Smooth muscle cell of bladder (primary cell): ENCODE measurements at places on chromosomes 5 and 9. TPM values are rescaled to one million over a fixed set of nuclear protein-coding genes. Genes with fewer than 3 reads are reported as not detected.

CCDC152 gene
- total RNA-seq: 1.1 and 1.6 TPM in 2 replicates

NEUROG1 gene
- total RNA-seq: not detected in 2 replicates

PAEP gene
- total RNA-seq: not detected in 2 replicates

LECT2 gene
- total RNA-seq: not detected in 2 replicates

SDHA gene
- total RNA-seq: 128 and 130 TPM in 2 replicates

PGM5 gene
- total RNA-seq: 4.5 and 14.9 TPM in 2 replicates

ARL10 gene
- total RNA-seq: 4.7 and 9.5 TPM in 2 replicates

TTC33 gene
- total RNA-seq: 12.9 and 13.5 TPM in 2 replicates

SPATA31A5 gene
- not detected in 2 replicates for total RNA-seq

DRD1 gene
- total RNA-seq: under 0.01 and 0.14 TPM in 2 replicates

QSOX2 gene
- total RNA-seq: 9.1 and 10.3 TPM in 2 replicates

PDE6A gene
- total RNA-seq: under 0.01 TPM in 1 of 2 replicates, not detected in the other

GLIPR2 gene
- total RNA-seq: 43.8 and 47.2 TPM in 2 replicates

BTNL8 gene
- total RNA-seq: not detected in 2 replicates

ANKRD34B gene
- under 0.01 TPM in 1 of 2 replicates, not detected in the other for total RNA-seq

HOMER1 gene
- total RNA-seq: 12.8 and 19.3 TPM in 2 replicates

DDX4 gene
- not detected in 2 replicates for total RNA-seq

ACSL6 gene
- under 0.01 and 0.09 TPM in 2 replicates for total RNA-seq

FOXD4 gene
- total RNA-seq: under 0.01 and 0.28 TPM in 2 replicates

DIPK1B gene
- total RNA-seq: 1.00 and 1.0 TPM in 2 replicates

TTC16 gene
- total RNA-seq: 0.09 and 0.14 TPM in 2 replicates
